ENCODE measurements at places on chromosomes 1 and 21.

DNA sequence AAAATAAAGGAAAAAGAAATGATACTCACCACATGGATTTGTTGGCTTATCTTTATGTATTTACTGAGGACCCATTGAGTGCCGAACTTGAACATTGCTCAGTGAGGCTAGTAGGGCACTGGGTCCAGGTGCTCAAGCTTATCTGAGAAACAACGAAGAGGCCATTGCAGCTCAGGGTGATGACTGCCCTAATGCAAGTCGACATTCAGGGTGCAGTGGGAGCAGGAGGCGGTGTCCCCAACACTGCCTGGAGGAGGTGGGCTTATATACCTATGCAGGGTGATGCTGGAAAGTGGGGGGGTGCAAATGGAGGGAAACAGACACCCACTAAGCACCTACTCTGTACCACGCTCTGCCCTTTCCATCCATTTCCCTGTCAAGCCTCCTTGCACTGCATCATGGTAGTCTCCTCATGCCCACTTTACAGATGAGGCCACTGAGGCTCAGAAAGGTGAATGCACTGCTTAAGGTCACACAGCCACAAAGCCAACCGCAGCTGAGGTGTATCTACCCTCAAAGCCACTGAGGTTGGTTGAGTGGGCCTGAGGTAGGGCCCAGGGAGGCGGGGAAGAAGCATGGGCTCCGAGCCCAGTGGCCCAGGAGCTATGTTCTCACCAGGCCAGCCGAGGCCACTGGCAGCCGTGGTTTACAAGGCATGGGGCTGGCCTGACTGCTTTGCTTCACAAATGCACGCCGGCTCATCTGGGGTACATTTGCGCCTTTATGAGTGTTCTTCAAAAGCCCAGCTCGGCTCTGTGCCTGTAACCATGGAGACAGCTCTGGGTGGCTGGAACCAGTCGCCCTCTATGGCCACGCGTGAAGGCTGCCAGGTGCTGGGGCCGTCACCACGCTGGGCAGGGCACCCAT, 103.8 kb downstream of the EPHB2 start:
- DNase-seq = no peak

DNA sequence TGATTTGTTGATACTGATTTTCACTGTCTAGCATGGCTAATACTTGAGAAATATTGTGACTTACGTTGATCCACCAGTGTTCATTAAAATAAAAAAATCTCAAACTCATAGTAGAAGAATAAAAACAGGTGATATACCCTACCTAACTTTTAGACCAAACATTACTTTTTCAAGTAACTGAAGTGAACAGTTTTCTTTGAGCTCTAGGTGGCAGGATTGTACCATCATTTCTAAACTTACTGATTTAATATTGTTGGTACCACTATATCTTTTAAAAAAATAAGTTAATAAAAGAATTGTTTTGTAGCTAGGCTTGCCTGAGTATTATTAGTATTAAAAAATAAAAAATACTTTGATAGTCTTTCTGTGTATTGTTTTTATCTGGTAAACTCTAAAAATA, 21.5 kb downstream of the CDC73 start:
- no peak for DNase-seq

GRCh38 chr1:147078606-147079399, 93.5 kb downstream of the PRKAB2 start:
- no peak for DNase-seq

- DNase-seq = no peak
Observed at GRCh38 chr1:28770601-28771165, 33.9 kb downstream of the YTHDF2 start.

DNA sequence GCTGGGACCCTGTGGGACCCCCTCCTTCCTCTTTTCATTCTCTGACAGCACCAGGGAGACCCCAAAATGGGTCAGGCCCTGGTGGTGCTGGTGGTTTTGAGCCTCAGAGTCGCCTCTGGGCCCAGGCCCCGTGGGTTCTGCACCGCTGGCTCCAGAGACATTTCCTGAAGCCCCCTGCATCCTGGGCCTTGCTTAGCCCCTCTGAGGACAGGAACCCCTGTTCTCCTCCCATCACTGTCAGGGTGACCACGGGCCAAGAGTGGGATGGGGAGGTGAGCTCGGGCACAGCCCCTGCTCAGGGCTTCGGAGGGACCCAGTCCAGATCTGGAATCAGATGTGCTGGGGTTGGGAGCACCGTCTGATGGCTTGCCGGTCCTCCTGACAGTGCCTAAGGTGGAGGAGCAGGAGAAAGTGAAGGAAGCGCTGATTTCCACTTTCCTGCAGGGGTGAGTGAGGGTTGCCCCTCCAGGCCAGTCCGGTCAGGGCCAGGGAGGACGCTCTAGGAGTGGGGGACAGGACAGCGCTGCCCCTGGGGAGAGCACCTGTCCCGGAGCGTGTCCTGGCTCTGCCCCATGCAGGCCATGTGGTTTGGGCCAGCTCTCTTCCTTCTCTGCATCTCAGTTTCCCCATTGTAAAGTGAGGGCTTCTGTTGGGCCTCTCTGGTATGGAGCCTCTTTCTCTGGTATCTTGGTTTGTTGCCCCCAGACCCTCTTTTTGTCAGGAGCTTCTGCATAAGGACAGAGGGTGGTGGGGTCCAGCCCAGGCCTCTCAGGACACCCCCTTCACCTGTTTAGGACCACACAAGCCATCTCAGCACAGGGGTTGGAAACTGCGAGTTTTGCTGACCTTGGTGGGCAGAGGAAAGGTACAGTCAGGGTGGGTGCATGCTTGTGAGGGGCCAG, 71.0 kb downstream of the TRIM11 start:
- no peak for DNase-seq

GRCh38 chr1:224629965-224630364, 13.8 kb downstream of the CNIH3 start:
- DNase-seq = no peak

DNA sequence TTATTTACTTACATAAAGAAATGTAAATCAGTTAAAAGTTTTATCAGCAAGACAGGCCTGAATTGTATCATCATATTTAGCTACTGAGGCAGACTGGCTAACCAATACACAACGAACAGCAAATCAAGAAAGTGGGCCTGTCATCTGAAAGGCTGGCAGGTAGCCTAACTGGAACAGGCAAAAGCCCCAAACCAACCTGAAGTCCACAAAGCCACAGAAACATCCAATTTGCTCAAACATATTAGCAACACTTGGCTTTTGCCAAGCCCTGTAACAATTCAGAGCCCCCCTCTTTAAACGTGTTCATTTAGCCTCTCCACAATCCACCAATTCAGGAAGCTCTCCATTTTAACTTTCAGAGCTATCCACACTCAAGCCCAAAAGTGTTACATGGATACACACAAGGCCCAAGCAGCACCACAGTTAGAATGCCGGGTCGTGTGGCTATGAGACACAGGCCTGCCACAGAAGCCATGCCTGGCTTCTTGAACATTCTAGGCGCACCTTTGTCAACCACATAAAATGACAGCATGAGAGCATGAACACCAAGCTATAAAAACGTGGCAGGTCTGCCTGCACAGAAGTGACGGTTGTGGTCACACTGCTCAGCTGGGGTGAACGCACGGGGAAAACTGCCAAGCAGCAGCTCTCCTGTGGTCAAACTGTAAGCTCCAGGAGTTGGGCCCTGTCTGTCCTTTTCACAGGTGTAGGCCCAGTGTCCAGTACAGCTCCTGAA, 49.3 kb downstream of the CD34 start:
- no peak for DNase-seq

DNA sequence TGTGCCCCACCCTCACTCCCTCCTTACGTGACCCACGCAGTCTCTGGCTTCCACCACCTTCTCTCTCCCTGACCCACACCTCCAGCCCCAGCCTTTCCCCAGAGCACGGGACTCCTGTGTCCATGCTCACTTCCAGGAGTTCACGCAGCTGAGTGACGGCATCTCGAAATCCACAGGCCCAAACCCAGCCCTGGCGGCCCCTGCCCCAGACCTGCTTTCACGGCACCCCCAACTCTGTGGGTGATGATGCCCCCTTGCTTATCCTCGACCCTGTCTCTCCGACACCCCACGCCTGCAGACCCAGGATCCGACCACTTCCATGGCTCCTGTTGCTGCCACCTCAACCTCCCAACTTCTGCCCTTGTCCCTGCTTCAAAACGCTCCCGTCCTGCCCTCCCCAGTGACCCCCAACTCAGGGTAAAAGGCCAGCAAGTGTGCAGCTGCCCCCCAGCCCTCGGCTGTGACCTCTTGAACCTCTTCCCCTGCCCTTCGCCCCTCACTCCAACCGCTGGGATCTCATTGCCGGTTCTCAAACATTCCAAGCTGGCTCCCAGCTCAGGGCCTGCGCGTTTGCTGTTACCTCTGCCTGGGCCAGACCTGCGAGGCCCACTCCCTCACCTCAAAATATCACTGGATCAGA, 30.4 kb upstream of the LAPTM5 start:
- DNase-seq = no peak

DNA sequence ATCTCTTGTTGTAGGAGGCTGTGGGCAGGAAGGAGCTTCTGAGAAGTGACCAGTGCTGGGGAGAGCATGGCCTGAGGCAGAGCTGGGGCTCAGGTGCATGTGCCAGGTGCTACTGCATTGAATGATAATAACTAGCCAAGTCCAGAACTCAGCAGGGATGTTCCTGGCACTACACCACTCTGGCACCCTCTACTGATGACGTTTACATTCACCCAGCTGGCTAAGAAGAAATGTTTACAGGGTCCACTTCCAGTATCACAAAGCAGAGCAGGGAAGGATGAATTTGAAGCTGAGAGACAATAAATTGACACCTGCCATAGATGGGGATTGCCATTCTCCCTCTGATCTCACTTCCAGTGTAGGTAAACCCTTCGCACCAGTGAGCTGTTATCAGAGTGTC, 411.8 kb downstream of the SETD4 start:
- DNase-seq = no peak

GRCh38 chr1:20430355-20431175, 55.4 kb downstream of the CAMK2N1 start:
- peak; percentile 47 for DNase-seq

DNA sequence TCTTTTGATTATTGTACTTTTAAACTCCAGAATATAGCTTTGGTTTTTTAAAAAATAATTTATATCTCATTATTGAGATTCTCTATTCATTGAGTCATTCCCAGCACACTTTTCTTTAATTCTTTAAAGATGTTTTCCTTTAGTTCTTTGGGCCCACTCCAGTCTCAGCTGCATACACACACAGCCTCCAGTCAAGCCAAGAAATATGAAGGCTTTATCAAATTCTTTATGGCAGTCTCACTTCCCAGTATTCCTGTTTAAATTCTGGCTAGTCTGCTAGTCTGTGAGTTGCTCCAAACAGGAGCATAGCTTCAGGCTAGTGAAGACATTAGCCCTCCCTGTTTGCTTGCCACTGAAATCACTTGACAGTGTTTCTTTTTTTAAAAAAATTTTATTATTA, 61.2 kb downstream of the CRP start:
- DNase-seq = no peak

- DNase-seq = peak; percentile 91
Observed at GRCh38 chr1:155091071-155092051, 12.7 kb downstream of the EFNA3 start.

DNA sequence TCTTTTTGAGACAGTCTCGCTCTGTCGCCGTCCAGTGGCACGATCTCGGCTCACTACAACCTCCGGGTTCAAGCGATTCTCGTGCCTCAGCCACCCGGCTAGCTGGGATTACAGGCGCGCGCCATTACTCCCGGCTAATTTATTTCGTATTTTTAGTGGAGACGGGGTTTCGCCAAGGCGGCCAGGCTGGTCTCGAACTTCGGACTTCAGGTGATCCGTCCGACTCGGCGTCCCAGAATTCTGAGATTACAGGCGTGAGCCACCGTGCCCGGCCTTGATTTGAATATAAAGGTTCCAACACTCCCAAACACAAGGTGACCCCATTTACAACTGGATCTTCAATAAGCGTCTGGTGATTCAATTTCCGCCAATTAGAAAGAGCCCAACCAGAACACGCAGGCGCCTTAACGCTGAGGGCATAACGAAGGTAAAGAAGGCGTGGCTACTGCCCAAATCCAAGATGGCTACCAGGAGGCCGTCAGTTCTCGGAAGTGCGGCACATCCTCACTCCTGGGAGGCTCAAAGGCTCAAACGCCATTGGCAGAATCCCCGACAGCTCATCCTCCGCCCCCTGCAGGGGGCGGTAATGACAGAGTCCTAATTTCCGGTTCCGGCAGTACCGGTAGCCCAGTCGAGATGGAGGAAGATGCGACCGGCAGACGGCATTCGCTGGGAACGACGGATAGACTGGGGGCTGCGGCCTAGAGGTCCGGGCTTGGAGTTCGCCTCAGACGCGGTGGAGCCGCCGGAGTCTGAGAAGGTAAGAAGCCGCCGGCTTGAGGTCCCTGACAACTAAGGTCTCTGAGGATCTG, at the start of gene SLC25A44:
Gene SLC25A44 (plus strand): TSS at position 617 of the 812 bp plus-strand sequence. CDS start 5,744 bp downstream, outside the sequence.
- peak; percentile 98 for DNase-seq

DNA sequence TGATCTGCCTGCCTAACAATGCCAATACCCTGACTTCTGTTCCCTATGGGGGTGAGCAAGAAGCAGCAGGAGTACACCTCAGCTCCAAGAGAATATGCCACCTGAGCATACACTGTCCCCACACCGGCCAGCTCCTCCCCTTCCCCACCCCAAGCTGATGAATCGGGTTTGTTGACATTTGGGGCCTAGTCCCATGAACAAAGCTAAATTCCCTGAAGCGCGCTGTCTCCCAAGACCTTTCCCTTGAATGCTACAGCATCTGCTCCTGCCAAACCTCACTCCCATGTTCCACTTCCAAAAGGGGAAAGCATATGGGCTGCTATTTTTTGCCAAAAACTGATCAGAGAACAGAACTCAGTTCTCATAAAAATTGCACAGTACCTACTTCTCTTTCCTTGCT, 220.4 kb upstream of the CAMK1G start:
- no peak for DNase-seq

DNA sequence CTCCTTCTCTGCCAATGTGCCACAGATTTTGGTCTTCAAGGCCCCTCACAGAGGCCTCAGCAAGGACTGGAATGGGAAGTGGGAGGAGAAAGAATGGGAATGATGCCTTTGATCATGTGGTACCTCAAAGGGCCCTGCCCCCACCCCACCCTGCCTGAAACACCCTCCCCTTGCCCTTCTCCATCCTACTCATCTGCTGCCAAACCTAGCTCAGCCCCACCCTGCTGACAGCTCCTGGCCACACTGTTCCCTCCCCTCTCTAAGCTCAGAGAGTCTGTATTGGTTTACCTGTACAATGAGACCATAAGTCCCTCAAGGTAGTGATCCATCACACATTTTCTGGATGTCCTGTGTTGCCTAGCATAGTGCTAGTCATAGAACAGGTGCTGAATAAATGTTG, 6.7 kb upstream of the ARHGAP30 start:
- DNase-seq = no peak

DNA sequence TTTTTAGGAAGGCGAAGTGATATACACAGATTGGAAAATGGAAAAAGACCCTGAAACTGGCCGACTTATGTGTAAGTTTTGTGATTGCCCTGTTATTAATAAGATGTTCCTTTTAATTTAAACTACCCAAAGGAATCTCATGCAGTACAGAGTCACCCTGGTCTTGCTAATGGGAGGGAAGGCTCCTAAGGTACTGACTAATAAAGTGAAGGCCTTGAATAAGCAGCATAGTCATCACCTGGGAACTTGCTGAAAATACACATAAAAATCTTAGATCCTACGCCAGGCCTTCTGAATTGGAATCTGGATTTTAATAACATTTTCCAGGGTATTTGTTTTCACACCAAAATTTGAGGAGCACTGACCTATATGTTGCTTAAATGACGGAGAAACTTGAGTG, 73.4 kb upstream of the MCOLN3 start:
- no peak for DNase-seq

Measured in Calu3 (cell line).